ENCODE measurements at places on chromosomes 2 and 18. TPM values are rescaled to one million over a fixed set of nuclear protein-coding genes. Genes with fewer than 3 reads are reported as not detected.

- DNase-seq, result peak; percentile 93
Observed at GRCh38 chr2:113198790-113199612, 25.2 kb downstream of the PSD4 start.

GRCh38 chr2:226431288-226431948, 368.2 kb downstream of the IRS1 start:
- DNase-seq, result no peak

GRCh38 chr2:221606424-221606823, 34.3 kb upstream of the EPHA4 start:
- no peak for DNase-seq

DNA sequence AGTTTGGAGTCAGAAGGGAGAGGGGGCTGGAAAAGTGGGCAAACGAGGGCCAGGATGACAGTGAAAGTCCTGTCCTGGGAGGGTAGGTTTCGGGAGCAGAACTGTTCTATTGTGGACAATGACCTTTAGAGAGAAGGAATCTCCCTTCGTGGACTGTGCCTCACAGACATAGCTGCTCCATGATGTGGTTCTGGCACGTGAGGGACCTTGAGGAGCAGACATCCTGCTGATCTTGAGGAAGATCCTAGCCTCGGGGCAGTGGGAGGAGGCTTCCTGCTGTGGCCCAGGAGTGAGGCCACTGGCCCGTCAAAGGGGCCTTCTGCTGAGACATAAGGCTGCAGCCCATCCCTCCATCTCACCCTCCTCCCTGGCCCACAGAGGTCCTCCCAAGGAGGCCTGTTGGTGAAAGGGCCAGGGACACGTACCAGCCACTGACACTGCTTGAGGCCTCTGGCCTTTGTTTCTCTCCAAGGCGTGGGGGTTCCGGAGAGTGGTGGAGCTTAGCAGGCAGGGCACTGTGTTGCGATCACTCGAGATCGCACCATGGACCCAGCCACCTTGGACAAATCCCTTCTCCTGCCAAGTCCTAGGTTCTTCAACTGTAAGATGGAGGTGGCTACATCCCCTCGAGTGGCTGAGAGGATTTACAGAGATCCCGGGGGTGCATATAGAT, 167.2 kb downstream of the CELF4 start:
- DNase-seq, result no peak

GPR155 gene
- 24.3 TPM for total RNA-seq

All from activated naive CD8-positive, alpha-beta T cell treated with anti-CD3 and anti-CD28 coated beads, Interleukin-2, amount 10 ng/mL, durations not matched to agents 7 days and 5 days (primary cell).